ENCODE measurements at places on chromosomes 7 and 10.

DNA sequence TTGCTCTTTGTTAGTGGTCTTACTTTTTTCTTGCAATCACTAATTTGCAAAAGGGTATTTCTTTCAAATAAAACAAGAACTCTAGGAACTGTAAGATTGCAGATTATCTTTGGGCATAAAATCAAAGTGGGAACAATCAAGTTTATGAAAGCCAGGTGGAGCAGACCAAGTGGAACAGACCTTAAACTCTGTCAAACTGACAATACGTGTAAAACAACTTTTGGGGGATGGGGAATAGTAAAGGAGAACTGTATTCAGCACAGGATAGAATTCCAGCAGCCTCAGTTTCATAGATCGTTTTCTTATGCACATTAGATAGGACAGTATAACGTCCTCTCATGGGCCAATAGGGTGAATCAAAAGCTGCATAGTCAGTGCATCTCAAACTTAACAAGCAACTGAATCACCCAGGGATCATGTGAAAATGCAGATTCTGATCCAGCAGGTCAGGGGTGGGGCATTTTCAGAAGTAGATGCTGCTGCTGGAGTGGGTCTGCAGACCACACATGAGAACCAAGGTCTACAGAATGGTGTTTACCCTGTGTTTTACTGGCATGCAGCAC lies 120.7 kb downstream of the PIP4K2A start:
- no peak for DNase-seq

GRCh38 chr7:156608173-156608478 lies 32.4 kb upstream of the RNF32 start:
- no peak for DNase-seq

GRCh38 chr10:89428877-89429276 lies 14.5 kb downstream of the IFIT5 start:
- no peak for DNase-seq

DNA sequence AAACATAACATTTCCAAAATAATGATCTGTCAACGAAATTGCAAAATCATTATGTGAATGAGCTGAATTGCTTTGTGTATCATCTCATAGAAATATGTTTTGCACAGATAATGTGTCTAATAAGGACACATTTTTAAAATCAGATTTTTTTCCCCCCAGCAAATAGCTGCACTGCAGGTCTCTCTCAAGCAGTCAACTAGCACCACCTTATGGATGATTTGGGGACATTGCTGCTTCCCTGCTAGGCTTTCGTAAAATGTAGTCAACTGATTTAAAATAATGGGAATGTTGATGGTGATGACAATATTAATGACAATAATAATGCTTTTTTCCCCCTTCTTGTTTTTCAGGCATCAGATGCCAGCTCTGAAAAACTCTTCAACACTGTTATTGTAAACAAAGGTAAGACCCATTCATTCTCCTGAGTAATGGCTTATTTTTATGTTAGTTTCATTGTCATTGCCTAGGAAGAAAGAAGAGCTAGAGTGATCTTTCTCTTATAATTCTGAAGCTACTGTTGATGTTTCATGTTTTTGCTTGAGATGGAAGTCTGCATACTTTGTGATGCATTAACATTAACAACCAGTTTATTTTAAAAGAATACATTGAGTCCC lies 433.6 kb upstream of the GALNT17 start:
- peak; percentile 35 for DNase-seq

DNA sequence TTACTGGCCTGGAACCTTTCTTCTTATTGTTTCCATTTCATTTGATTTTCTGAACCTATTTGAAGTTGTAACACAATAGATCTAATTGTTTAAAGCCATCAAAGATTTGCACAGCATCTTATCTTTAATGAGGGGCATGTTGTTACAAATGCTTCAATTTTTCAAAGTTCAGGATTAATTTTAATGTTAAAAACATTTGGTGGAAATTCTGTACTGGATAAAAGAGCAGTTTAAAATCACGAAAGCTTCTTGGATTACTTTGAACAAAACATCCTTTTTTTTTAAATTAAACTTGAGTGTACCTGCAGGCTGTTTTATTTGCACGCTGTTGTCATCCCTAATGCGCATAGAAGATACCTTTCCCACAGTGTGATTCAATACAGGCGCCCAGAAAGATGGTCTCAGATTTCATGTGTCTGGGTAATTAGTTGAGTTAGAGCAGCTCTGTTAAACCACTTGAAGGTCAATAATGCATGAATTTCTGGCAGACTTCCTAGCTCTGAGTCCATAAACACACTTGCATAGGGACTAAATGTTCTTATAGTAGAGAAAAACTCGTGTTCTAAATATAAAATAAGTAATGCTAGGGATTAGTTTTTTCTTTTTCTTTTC lies 29.3 kb upstream of the DDX50 start:
- no peak for DNase-seq

GRCh38 chr10:19003341-19003740 lies 45.3 kb upstream of the MALRD1 start:
- no peak for DNase-seq
